ENCODE measurements at places on chromosomes 5 and 9. TPM values are rescaled to one million over a fixed set of nuclear protein-coding genes. Genes with fewer than 3 reads are reported as not detected.

Gene SHLD3
- 5.7 TPM for total RNA-seq

Gene CMYA5
- total RNA-seq: 0.26 TPM

Gene ZNF883
- total RNA-seq: 2.7 TPM

Gene ARSI
- total RNA-seq: 14.1 TPM

Gene SLC36A2
- total RNA-seq: not detected

Gene FOXD4L5
- total RNA-seq: not detected

Gene SMIM3
- 95.3 TPM for total RNA-seq

Gene AK8
- 0.88 TPM for total RNA-seq

Data from epithelial cell of alveolus of lung (primary cell).